Activated naive CD4-positive, alpha-beta T cell treated with Interleukin-2 at 50 U/mL for 16 hours (primary cell): ENCODE measurements at places on chromosomes 2 and 18.

GRCh38 chr18:70419526-70419925 lies 130.7 kb downstream of the SOCS6 start:
- no peak for DNase-seq

- DNase-seq: no peak
Measured at GRCh38 chr2:152019732-152020131, 79.1 kb downstream of the CACNB4 start.

DNA sequence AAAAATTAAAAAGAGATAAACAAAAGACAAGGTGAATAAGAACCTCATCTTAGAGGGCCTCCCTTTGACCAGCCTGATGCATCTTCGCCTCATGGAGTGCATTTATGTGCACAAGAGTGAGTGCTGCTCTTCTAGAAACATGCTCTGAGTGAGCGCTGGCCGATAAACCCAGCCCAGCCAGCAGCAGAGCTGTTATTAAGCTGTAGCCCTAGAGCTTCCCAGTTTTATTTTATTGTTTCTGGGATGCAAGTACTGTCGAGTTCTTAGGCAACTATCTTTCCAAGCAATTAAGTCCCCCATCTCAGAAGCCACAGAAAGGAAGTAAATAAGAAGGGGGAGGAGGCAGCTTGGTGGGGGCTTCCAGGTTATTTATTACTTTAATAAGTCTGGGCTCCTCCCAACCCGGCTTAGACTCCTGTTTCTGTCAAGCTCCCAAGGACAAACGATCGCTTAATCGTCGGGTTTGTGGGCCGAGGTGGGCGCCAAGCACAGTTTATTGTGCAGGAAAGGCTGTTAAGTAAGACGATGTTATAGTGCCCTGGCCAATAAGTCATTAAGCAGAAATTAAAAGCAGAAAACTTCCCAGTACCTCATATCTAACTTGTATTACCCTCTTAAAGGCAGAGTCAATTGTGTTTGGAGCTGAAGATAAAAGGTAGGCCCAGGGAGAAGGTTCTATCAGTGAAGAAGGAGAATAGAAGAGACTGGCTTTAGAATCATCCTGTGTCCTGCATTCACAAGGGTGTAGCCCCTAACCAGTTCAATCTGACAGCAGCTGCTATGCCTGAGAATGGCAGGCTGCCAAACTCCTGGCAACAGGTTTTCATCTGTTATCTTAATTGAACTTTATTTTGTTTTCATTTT lies 176.3 kb downstream of the PIK3C3 start:
- no peak for DNase-seq

GRCh38 chr2:12877761-12878160 lies 161.0 kb downstream of the TRIB2 start:
- no peak for DNase-seq

- DNase-seq: no peak
Measured at GRCh38 chr2:196415384-196415783, 224.1 kb upstream of the CCDC150 start.

DNA sequence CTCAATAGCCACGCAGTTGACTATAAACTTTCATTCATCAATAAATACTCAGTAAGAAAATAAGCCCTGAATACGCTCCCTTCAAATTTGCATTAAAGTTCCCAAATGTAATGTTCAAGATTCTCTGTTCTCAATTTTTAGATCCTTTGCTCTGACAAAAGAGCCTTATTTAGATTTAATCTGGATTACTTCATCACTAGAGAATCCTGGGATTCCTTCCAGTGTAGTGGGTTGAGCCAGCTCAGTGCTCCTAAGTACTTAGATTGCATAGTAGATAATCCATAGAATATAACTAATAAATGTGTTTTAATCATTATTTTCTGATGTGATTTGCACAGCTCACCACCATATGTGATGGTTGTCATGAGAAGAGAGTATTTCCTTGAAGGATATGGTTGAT lies 1286.2 kb downstream of the SUCLG1 start:
- no peak for DNase-seq

GRCh38 chr2:179172894-179173293 lies 91.7 kb downstream of the SESTD1 start:
- DNase-seq: no peak

DNA sequence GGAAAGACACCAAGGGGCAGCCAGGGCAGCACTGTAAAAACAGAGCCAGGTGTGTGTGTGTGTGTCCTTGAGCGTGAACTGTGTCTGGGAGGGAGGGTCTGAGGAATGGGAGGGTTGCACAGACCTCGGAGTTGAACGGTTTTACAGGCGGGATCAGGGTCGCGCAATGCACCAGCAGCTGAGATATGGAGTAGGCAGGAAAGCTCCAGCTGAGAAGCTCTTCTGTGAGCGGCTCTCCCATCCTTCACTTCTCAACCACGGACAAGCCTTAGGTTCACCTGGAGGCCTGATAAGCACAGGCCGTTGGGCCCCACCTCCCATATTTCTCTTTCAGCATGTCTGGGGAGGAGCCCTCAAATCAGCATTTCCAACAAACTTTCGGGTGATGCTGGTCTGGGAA lies 12.1 kb downstream of the SERTAD2 start:
- no peak for DNase-seq

DNA sequence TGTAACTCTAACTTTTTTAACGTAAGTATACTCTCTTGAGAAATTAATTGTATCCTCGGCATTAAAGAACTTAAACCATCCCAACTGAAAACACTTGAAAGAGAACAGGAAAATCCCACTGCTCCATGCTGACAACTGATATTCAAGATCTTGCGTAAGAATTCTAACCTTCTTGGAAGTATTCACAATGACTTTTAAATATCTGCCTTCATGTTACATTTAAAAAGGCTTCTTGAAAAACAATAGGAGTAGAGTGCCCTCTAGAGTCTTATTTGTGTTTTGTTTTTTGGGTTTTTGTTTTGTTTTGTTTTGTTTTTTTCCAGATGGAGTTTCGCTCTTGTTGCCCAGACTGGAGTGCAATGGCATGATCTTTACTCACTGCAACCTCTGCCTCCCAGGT lies 65.4 kb upstream of the DNAJC10 start:
- DNase-seq: no peak

- no peak for DNase-seq
Measured at GRCh38 chr2:65294701-65295100, 67.1 kb downstream of the ACTR2 start.

DNA sequence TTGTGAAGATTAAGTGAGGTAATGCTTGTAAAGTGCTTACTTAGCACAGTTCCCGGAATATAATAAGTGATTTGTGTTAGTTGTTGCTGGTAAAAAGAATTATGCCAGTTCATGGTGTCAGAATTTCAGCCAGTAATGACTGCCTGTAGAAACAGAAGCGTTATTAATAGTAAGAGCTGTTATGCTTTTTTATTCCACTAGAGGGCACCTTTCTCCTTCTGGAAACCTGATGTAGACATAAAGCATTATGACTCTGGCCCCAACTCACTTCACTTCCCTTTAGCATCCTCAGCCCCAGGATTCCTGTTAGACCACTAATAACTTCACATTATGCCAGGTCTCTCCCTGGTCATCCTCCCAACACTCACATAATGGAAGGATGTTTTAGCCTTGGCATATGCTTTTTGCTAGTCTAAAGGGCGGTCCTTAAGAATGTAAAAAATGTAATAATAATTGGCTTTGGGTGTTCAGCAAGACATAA lies 34.9 kb downstream of the C18orf54 start:
- DNase-seq: no peak

GRCh38 chr2:177598326-177599138 lies 206.0 kb downstream of the AGPS start:
- DNase-seq: no peak

DNA sequence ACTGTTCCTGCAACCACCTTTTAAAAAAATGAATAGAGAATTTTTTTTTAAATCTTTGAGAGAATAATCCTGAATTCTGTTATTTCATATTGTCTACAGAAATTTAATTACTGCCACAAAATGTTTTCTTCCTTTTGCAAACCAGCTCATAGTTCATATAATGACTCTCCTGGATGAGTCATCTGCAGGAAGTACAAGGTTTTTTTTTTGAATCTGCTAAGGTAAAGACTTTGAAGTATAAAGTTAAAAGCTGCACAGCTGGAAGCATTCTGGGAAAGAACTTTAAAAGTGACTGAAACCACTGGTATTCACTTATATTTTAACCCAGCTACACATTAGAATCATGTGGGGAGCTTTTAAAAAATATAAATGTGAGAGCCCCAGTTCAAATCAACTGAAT lies 25.4 kb downstream of the SESTD1 start:
- no peak for DNase-seq

GRCh38 chr2:168536925-168537466 lies 80.9 kb downstream of the CERS6 start:
- no peak for DNase-seq

- DNase-seq: no peak
Measured at GRCh38 chr2:16281451-16282335, 341.3 kb downstream of the MYCN start.

DNA sequence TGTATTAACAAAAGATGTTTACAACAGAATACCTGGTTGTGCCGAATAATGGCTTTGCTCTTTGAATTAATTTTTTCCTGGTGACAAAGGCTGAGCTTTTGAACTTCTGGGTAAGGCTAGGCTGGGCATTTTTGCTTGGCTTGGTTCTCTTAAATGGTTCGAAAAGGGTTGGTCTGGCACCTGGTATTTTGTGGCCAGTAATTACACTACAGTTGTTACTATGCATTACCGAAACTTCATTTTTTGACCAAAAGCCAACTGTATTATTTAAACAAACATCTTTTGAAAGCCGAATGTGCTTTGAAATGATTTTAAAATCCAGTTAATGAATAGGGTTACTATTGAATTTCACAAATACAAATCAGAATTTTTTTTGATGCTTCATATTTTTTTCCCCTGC lies 19.4 kb upstream of the NFE2L2 start:
- no peak for DNase-seq

GRCh38 chr2:100817388-100817985 lies 2.5 kb upstream of the NPAS2 start:
- DNase-seq: no peak

GRCh38 chr2:24566209-24566608 lies 75.2 kb downstream of the NCOA1 start:
- no peak for DNase-seq

DNA sequence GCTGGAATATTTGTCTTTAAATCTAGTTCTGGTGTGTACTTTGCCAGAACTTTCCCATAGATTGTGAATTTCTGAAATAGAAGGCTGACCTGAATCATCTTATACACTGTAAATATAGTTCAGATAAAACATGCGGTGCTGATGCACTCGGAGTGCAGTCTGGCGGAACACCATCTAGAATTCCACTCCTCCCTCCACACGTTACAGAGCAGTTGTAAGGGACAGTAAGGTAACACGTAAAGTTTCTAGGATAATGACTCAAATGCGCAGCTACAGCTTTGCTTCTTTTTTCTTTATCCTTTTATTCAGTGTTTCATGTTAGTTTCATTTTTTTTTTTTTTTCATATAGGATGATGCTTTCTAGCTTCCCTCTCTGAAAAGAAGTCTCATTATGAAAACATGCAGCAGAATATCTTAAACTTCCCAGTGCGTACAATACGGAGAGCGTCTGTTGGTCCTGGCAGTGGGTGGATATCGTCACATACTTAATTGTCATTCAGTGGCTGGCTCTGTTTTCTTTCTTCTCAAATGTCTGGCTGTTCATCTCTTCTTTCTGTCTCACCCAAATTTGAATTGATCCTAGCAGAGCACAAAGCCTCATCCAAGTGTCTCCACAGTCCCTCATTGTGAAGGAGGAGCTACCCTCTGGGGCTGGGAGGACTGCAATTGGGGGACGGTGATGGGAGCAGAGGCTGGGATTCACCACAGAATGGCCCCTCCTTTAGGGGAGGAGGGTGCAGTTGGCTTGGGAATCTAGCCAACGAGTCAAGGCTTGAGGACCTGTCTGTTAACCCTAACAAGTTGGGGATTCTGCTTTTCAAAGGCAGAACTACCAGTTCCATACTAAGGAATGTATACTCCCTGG lies 138.8 kb downstream of the MYT1L start:
- DNase-seq: no peak

DNA sequence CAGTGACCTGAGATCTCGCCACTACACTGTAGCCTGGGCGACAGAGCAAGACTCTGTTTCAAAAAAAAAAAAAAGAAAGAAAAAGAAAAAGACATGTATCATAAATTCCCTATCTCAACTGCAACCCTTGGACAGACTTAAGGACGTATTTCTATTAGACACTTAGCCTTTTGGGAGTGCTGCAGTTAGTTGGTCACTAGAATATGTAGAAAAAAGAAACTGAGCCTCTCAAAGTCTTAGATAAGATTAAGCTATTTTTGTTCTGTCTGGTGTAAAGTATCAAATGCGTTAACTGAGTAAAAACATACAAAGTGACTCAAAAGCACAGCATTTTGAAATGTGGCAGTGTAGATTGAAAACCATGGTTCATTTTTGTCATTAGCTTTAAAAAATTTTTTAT lies 7.3 kb downstream of the NBEAL1 start:
- no peak for DNase-seq

DNA sequence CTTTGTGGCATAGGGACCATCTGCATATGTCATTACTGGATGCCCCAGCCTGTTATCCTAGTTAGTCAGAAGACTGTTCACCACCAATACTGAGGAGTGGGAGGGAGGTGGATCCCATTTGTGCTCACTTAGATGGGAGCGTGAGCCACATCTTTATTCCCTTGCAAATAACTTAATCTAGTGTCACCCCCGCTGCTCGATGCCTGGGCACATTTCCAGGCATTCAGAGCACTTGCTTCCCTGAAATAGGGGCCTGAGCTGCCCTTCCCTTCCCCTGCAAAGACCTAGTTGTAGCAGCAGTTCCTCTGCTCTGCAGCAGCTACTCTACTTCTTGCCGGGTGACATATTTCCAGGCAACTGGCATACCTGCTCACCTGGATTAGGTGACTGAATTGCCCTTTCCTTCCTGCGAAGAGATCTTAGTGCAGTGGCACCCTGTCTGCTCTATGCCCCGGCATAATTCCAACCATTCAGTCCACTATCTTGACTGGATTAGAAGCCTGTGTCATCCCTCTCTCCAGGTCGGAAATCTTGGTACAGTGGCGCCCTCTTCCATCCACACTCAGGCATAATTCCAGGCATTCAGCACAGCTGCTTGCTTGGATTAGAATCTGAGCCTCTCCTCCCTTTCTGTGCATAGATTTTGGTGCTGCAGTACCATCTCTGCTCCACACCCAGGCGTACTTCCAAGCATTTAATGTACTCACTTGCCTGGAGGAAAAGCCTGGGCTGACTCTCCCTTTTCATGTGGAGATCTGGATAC lies 1389.1 kb upstream of the TMEFF2 start:
- no peak for DNase-seq

DNA sequence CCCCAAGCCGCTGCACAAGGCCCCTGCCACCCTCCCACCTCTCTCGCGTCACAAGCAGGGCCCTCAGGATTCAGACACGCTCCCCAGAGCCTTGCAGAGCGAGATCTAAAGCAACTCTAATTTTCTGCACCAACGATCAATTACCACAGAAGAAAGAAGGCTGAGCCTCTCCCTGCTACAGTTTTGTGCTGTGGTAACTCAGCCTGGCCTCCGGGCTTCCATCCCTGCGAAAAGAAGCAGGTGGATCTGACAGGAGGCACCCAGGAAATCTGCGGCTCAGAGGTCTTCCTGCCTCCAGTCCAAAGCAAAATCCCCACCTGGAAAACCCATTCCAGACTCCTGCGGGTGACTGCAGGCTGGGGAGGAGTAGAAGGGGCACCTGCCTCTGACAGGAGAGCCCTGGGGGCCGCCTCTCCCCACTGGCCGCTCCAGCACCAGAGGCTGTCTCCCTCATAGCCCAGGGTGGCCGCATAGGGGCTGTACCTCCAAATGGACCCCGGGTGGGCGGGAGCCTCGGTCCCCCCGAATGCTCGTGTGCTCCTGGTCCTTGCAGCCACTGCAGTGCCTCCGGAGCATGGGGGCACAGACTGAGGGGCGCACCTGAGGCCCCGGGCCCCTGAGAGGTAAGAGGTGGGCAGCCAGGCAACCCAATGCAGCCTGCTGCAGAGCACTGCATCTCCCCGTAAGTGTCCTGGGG lies 31.0 kb downstream of the PXDN start:
- no peak for DNase-seq

GRCh38 chr18:58638441-58638840 lies 9.6 kb upstream of the ALPK2 start:
- no peak for DNase-seq
